ENCODE measurements at places on chromosomes 5 and 9.
A peak's percentile ranks its signal among the peaks of the same experiment; 100 is the strongest.

DNA sequence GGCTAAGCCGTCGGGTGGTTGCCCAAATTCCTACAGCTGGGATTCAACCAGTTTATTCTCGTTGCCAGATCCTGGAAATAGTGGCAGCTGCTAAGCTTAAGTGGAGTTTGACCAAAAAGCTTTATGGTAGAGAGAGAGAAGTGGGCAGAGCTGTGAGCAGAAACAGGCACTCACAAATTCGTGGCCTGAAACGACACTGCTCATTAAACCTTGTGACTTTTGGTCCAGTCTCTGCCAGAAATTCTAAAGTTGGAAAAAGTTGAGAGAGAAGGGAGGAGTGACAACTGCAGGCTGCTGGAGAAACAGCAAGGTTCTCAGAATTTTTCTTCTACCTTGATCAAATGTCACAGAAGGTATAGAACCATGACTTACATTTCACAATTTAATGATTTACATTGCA is 131.5 kb downstream of the MTX3 start:
- DNase-seq: no peak

GRCh38 chr9:70415041-70415440 is 584 bp upstream of the KLF9 start:
- DNase-seq: no peak

DNA sequence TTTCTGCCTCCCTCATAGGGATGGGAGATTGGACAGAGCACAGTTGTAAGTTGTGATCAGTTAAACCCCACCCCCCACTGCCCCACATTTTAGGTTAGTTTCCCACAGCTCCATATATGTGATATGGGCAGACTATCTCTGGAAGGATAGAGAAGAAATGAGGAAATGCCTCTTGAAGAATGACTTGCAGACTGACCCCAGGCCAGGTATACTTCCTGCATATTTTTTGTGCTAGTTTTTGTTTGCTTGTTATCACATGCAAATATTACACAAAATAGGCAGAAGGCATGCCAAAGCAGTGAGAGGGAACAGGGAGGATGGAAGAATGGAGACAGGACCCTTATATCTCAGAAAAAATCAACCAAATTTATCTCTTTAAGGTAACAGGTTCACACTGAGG is 10.1 kb upstream of the GLRX start:
- DNase-seq: peak; percentile 1

DNA sequence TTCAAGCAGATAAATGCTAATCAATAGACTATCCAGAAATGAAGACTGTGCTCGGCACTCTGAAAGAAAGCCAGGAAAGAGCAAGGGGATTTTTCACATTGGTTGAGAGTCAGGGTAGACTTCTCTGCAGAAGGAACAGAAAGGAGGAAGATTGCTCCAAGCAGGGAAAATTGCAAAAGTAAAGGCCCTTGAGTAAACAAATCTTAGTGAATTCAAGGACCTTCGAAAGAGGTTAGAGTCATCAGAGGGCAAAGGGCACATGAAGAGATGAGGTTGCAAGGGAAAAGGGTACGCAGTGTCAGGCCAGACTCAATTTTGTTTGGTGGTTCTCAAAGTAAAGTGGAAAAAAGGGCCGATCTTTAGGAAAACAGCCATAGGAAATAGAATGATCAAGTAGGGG is 157.6 kb upstream of the RAI14 start:
- DNase-seq: no peak

DNA sequence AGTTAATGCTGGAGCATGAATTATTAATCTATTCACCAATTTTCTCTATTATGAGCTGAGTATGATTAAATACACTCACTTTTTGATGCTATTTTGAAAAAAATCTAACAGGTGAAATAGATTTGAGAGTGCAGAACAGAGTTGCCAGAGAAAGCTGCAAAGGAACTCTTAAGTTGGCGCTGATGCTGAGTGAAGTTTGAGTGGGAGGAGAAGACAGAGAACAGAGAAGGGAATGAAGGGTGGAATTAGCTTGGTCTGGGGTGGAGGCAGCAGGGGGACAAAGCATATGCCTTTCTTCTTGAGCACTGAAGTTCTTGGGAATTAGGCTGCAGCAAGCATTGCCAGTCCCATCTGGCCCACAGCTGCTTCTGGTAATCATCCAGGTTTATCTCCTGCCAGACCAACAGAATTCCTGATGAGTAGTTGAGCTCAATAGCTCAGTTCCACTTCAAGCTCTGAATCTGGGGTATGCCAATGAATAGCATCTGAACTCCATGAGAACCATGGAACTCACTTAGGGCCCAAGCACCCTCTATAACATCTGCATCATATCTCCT is 290.1 kb downstream of the HINT1 start:
- no peak for DNase-seq

DNA sequence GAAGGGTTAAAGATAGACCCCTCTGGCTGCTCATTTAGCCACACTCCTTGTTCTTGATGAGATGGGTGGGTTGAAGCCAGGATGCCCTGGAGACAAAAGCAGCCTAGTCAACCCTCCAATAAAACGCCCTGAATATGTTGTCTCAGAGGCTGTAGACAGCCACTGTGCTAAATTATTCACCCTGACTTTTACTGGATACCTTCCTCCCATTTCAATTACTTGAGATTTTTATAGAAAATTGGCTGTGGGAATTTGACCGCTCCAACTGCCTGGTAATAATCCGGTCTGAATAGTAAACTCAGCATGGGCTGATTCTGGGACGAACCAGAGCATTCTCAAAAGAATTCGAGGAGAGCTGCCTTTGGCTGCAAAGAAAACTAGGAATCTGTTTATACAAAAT is 104.2 kb downstream of the SNX18 start:
- no peak for DNase-seq

- DNase-seq: no peak
These were observed 114.1 kb downstream of the CDK5RAP2 start for GRCh38 chr9:120465685-120466407.

- DNase-seq: no peak
These were observed 17.1 kb downstream of the RFX3 start for GRCh38 chr9:3508521-3509291.

DNA sequence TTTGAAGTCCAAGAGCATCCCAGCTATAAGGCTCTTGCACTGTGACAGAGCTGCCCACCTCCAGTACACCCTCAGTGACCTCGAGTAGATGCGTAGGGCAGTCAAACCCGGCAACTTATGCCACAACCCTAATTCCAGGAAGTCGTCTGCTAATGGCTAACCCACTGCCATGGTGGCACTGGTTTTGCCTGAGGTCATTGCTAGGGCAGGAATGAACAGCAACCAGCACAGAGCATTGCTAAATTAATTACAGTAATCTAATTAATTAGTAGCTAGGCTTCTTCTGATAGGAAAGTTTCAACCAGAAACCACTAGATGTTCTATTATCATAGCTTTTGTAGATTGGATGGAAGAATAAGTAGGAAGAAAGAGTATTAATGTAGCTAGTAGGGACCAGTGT is 122.8 kb downstream of the DPYSL3 start:
- no peak for DNase-seq

DNA sequence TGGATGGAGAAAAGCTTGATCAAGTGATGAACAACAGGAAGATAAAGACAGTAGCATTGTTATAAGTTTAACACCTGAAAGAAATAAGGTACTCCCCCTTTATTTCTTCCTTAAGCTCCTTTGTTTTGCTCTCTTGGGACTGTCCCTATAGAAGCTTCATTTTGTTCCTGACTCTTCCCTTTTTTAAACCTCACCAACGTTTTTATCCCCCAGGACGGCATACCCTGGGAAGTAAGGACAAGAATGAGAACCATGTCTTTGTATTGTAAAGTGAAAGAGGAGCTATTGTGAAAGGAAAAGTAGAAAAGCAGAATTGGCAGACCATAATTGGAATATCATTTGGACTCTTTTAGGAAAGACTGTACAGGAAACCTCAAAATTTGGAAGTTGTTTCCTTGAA is 1368.6 kb upstream of the C9orf72 start:
- DNase-seq: no peak

DNA sequence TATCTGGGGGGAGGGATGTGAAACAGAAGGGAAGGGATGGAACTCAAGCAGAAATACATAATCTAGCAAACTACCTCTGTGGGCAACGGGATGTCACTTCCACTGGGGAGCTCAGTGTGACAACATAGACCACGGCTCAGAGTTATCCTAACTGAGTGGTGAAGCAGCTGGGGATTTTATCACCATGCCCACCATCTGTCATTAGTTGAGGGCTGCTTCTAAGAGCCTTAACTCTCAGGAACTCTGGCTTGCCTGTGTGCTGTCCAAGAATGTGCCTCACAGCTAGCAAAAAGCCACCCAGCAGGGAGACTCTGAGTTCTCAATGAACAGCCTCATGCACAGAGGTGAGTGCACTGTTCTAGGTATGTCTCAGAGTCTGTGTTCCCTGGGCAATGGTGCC is 90.6 kb upstream of the CXCL14 start:
- DNase-seq: no peak

DNA sequence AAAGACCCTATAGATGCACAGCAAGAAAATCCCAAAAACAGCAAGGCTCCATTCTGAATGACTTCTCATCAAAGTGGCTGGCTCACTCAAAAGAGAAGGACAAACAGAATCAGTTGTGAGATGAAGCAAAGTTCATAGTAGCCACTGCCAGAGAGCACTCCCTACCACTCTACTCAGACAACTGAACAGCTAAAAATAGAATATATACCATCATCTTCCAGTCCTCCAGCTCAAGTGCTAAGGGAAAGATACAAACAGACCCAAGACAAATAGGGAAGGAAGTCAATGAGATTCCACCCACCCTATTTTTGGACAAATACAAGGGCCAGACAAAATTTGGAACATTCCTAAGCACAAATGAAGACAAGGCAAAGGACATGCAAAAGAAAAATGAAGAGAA is 20.6 kb downstream of the GNAQ start:
- no peak for DNase-seq

DNA sequence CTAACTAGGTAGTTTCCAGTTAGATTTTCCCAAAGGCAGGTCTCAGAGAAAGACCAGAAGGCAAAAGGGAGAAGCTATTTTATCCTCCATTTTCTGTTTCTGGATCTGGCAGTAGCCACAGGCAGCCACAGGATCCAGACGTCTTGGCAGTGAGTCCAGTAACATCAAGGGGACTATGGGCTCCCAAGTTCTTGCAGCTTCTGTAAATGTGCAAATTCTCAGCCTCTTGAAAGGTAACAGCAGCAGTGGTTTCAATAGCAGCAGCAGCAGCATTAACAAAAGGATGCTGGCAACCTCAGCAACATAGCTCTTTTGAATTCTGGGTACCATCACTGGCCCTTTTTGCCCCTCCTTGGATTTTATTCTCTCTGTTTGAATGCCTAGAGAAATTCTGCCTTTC is 27.1 kb upstream of the IL33 start:
- DNase-seq: no peak

DNA sequence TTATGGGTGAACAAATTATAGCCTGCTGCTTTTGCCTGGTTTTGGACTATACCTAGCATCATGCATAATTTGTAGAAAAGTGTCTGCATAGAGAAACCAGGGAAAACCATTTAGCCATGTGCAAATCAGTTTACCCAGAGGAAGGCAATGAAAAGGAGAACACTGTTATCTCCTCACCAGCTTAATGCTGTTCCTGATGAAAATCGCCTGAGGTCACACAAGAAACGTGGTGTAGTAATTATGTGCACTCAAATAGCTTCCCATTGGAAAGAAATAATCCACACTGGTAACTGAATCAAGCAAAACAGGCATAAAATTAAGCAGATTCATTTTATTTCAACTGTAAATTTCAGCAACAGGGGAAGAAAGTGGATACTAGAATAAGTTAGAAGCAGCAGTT is 51.7 kb upstream of the FAM240B start:
- no peak for DNase-seq

DNA sequence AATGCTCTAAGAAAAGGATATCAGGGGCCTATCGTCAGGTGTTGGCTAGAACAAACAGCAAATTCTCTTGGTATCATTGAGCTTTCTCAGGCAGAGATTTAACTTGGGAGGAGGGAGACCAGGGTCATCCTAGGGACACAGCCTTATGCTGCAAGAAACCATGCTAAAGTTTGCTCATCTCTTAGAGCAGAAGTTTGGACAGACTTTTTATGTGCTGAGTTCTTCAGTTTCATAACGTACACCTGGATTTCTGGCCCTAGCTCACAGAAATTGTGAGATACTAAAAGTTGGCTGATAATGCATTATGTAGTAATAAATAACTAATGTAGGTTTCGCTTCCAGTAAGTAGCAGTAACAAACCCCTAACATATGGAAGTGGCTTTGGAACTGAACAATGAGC is 1359.8 kb upstream of the CDH9 start:
- DNase-seq: no peak

DNA sequence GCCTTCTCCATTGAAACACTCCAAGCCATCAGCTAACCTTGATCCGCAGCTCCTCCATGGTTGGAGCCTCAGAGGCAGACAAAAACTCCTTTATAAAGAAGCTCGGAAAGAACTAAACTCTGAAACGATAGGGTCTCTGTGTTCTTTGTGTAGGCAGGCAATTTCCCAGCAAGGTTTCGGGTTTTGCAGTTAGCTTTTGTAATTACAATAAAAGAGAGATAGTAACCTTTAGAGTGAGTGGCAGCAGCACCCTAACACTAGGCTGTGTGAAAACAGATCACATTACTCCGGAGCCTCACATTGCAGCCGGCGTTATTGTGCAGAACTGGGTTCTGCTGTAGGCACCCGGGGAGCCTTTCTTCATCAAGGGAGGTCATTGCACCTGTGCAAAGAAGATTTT is 115.8 kb upstream of the MAP3K1 start:
- no peak for DNase-seq

DNA sequence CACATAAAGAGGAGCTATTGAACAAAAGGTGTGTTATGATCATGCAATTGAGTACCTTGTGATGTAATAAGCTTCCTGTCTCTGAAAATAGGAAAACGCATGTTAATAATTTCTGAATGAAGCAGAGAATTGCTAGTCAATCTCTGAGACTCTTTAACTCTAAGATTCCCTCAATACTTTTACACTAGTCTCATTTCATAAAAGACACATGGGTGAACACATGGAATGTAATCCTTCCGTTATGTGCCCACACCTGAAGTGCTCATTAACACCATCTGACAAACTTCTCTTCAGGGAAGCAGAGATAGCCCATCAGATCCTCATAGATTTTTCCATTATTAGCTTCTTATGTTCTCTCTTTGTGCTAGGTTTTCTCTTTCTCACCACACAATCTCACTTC is 182.4 kb downstream of the TLR4 start:
- no peak for DNase-seq

DNA sequence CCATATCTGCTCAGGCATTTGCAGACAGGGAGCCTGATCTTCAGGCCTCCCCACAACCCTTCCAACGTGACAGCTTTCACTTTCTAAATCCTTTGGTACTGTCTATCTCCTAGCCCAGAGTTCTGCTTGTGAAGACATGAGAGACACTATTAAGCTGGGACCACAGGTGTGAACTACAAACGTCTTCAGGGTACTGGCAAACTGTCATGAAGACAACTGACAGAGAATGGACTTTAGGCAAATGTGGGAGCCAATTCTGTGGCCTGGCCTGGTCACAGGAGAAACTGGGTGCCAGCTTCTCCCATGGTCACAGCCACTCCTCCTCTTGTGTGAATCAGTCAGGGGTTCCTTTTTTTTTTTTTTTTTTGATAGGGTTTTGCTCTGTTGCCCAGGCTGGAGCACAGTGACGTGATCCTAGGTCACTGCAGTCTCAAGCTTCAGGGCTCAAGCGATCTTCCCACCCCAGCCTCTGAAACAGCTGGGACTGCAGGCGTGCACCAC is 10.4 kb downstream of the TRIM14 start:
- peak; percentile 30 for DNase-seq

Measured in left forelimb (tissue), 1 donor.